Amygdala (tissue), 56 donors: ENCODE measurements at places on chromosomes 1 and 21.

- DNase-seq = no peak
Observed at GRCh38 chr1:164608651-164609057, 49.7 kb downstream of the PBX1 start.

DNA sequence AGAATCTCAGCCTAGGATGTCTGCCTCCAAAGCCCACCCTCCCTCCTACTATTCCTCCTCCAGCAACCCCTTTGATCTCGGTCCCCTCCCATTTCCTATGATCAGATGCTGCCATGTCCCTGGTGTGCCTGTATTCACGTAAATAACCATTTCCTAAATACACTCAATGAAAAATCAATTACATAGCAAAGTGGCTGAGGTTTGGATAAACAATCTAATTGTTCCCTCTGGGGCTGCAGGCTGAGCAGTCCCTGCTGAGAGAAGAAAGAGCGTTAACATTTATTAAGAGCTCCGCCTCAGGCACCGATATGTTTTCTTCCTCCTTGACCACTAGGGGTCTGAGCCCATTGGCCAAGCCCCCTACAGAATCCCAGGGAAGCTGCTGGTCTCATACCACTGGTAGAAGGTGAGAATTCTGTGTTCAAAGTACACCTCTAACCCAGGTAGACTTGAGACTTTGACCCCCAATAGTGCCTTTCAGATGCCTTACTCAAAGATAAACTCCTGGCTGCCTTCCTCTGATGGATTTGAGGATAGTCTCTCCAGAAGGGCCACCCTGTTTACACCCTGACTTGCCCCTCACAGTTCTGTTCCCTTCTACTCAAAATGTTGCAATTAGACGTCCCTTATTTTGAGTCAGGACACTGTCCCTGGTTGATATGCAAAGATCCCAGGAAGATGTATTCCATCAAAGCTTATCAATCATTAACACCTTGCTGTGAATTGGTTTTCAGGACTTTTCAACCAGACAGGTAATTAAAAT lies 33.9 kb upstream of the CAMK1G start:
- DNase-seq = no peak

DNA sequence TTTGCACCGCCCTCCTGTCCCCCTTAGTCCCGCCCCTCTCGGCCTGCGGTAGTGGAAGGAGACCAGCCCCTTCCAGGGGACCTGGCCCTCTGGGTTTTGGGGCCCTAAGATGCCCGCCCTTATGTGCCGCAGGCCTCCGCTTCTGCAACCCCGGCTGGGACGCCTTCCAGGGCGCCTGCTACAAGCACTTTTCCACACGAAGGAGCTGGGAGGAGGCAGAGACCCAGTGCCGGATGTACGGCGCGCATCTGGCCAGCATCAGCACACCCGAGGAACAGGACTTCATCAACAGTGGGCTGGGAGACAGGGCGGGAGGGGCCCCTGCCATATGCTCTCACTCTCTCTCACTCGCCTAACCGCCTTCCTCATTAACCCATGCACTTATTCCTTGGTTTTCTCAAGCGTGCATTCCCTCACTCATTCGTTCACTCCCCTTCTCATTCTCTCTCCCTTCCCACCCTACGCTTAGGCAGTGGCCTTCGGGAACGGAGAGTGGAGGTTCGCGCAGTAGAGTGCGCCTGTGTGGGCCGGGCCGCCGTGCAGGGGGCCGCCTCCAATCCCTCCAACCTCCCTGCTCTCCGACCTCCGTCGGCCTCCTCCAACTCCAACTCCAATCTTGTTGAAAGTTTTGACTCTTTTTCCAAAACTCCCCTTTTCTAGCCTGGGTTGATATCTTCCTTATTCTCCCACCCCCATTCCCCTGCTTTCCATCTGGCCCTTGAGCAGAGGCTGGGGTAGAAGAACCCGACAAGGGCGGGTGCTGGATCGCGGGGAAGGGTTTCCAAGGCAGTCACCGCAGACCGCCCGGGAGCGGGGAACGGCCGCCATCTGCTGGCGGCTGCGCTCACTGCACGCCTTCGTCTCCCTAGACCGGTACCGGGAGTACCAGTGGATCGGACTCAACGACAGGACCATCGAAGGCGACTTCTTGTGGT lies 15.2 kb downstream of the BCAN start:
- DNase-seq = peak; percentile 59

DNA sequence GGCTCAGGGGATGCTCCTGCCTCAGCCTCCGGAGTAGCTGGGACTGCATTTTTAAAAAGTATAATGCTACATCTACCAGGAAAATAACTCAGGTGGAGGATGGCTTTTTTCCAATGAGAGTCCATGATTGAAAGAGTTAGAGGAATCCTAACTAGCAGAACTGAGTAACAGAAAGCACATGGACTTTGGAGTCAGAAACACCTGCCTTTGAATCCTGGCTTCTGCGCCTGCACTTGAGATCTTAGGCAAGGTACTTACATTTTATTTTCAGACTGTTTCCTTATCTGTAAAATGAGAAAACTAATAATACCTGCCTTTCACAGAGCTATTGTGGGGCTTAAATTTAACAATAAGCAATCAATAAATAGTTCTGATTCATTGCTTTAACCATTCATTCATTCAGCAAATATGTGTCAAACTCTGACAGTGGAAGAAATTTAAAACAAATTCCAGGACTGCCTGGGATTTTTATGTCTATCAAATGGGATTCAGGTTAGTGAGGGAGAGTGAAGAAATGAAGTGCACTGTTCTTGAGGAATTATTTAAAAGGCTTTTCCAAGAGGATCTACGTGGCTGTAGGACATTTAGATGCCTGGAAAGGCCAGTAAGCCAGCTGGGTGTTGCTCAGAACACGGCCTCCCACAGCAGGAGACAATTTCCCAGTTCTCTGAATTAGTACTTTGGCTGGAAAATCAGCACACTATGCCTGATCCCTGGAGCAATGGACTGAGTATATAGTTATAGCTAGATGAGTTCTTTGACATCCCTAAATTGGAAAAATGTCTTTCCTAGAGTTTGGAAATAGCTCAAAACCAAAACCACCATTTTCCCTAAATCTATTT lies 12.8 kb upstream of the LBR start:
- no peak for DNase-seq

- no peak for DNase-seq
Observed at GRCh38 chr1:70038025-70038424, 167.4 kb downstream of the LRRC40 start.

GRCh38 chr1:192580351-192580962 lies 4.9 kb downstream of the RGS1 start:
- no peak for DNase-seq

GRCh38 chr1:46394108-46394871 lies at the start of gene FAAH:
Gene FAAH, plus strand, starts transcription at chr1:46394317. Its CDS starts 32 bp downstream, at chr1:46394349.
- peak; percentile 76 for DNase-seq

GRCh38 chr1:1665815-1666251 lies 7.0 kb upstream of the CDK11B start:
- no peak for DNase-seq

GRCh38 chr1:54314696-54315095 lies 91.5 kb downstream of the SSBP3 start:
- no peak for DNase-seq

DNA sequence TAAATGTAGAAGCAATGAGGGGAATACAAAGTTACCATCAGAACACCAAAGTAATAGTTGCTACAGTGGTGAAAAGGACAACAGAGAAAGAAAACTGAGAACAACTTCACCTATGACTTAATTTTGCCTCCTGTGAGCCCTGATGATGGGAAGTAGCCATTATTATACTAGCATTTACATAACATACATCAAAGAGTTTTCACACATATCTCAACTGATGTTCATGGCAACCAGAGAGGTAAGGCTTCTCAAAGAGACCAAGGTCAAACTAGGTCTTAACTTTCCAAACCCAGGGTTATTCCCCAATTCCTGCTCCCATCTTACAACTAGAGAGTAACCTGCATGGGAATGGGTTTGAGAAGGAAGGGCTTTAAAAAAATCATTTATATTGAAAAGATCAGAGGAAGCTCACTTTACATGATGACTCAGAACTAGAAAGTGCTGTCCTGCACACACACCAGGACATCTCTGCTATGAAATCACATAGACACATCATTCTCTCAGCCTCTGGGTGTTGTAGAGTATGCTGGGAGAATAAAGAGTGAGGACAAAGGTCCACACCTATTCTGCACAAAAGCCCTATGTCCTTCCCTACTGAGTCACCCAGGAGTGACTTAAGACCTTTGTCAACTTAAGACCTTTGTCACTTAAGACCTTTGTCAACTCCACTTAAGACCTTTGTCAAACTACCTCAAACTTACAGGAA lies 179.7 kb downstream of the TNFSF18 start:
- DNase-seq = no peak

- no peak for DNase-seq
Observed at GRCh38 chr1:152244576-152245273, 20.7 kb upstream of the HRNR start.

- no peak for DNase-seq
Observed at GRCh38 chr1:14949836-14950713, 203.5 kb upstream of the TMEM51 start.

- DNase-seq = no peak
Observed at GRCh38 chr21:28229814-28230213, 762.9 kb downstream of the LTN1 start.

- no peak for DNase-seq
Observed at GRCh38 chr21:20023193-20023592, 975.0 kb upstream of the NCAM2 start.

DNA sequence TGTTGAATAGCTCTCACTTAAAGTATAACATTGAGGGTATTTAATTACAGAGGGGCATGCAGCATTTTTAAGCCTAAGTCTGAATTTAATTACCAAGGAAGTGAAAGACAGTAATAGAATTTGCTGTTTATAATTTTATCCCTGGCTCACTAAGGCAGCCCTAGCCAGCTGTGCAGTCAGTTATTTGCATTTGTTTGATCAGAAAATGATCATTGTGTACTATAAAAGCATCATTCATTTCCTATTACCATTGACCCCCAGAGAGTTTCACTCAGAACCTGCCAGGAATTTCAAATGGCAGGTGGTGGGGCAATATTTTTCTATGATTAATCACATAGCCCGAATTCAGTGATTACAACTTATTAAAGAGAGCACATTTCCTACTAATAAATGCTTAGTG lies 277.1 kb upstream of the KAZN start:
- no peak for DNase-seq

DNA sequence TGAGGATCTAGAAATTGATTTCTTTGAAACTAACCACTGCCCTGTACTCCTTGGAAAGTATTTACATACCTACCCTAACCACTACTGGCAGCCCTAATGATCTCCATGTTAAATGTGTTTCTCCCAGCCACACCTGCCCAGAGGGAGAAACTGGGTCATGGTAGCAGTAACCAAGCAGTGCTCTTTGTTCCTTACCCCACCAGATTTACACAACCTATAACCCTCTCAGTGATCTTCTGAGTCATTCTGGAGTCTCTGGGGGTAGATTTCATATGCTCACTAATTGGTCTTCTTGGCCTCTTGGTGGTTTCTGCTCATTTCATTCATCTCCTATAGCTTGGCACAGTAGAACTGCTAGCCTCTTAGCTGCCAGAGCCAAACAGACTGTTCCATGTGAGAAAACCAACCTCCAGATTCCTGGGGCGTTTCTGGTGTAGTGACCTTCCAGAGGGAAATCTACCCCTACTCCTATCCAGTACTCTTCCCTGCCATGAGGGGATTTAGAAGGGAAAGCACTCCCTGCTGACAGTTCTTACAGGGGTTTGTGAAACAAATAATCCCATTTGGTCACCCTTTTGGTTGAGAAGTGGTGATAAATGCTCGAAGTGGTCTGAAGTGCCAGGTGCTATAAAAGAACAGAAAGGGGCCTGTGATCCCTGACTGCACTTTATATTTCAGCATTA lies 36.2 kb upstream of the LRIG2 start:
- no peak for DNase-seq

DNA sequence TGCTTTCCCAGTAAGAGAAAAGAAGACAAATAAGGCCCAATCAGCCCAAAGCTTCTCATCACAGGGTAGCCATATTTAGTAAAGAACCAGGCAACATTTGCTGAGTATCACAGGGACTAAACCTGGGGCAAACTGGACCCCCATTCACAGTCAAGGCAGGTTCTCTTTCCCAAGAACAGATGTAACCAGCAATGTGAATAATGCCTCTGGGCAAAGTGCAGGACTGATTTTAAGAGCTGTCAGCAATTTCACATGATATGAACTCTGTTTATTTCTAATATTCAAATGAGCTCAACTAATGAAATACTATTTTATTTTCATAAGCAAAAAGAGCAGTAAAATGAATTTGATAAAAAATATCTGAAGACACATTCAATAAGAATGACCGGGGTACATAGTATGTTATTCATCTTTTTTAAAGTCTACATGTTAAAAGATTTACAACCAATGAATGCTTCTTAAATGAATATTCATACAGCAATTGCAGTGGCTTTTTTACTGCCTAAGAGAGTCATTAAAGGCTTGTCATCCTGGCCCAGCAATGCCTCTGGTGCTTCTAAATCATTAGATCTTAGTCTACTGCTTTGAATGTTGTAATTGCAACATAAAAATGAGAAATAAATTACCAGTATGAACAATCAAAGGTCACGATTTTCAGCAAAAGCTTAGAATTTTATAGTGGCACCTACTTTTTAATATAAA lies 308.8 kb downstream of the SMYD3 start:
- no peak for DNase-seq

DNA sequence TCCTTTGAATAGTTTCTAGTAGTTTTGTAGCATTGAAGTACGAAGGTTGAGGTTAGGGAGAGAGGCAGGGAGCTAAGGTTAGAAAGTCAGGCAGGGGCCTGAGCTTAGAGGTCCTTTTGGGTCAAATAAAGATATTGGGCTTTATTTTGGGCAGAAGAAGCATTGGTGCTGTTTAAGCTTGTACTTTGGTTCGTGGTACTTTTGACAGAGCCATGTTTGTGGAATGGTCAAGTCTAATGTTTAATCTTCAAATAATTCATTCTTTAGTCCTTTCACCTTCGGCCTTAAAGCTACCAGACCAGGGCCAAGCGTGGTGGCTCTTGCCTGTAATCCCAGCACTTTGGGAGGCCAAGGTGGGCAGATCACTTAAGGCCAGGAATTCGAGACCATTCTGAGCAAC lies 12.5 kb downstream of the FGGY start:
- DNase-seq = no peak

DNA sequence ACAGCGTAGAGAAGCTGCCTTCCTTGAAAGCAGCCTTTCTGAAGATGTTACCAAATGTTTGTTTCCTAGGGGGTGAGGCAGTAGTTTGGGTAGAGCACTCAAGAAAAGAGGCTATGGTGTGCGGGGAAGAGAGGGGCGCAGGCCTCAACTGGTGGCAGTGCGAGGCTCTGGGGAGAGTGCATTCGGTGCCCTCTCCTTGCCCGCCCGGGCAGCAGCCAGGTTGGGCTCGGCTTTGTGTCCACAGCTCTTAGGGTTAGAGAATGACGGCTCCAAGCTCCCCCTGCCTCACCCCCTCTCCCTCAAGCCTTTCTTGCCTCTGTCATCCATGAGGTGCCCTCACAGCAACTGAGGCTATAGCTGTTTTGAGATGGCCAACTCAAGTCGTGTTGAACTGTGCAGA lies 899 bp upstream of the SLFNL1 start:
- DNase-seq = no peak

- no peak for DNase-seq
Observed at GRCh38 chr1:117794073-117794472, 135.3 kb downstream of the GDAP2 start.

- no peak for DNase-seq
Observed at GRCh38 chr1:183416850-183417771, 1.1 kb downstream of the NMNAT2 start.

- no peak for DNase-seq
Observed at GRCh38 chr1:231415018-231415583, 7.0 kb downstream of the EGLN1 start.
